Activated CD8-positive, alpha-beta T cell treated with anti-CD3 and anti-CD28 coated beads for 36 hours (primary cell): ENCODE measurements at places on chromosomes 11 and 22.

- no peak overlapping the region for H3K4me3 ChIP-seq
- no peak for DNase-seq
- H3K27me3 ChIP-seq, result no peaks in the 10 kb centered on the region
- no peaks in the 10 kb centered on the region for H3K36me3 ChIP-seq
Measured at GRCh38 chr11:2553886-2554285, 109.1 kb downstream of the KCNQ1 start.

GRCh38 chr11:97548280-97548679 is 1158.5 kb downstream of the JRKL start:
- H3K27ac ChIP-seq, result no peak overlapping the region
- H3K4me3 ChIP-seq, result no peak overlapping the region
- no peak for DNase-seq
- no peaks in the 10 kb centered on the region for H3K4me1 ChIP-seq
- H3K27me3 ChIP-seq, result no peaks in the 10 kb centered on the region

GRCh38 chr11:27373856-27374602 is 11.0 kb upstream of the CCDC34 start:
- no peaks in the 10 kb centered on the region for H3K36me3 ChIP-seq
- H3K4me3 ChIP-seq, result no peak overlapping the region
- H3K4me1 ChIP-seq, result no peaks in the 10 kb centered on the region
- no peak overlapping the region for H3K27ac ChIP-seq
- no peaks in the 10 kb centered on the region for H3K27me3 ChIP-seq
- no peak for DNase-seq

DNA sequence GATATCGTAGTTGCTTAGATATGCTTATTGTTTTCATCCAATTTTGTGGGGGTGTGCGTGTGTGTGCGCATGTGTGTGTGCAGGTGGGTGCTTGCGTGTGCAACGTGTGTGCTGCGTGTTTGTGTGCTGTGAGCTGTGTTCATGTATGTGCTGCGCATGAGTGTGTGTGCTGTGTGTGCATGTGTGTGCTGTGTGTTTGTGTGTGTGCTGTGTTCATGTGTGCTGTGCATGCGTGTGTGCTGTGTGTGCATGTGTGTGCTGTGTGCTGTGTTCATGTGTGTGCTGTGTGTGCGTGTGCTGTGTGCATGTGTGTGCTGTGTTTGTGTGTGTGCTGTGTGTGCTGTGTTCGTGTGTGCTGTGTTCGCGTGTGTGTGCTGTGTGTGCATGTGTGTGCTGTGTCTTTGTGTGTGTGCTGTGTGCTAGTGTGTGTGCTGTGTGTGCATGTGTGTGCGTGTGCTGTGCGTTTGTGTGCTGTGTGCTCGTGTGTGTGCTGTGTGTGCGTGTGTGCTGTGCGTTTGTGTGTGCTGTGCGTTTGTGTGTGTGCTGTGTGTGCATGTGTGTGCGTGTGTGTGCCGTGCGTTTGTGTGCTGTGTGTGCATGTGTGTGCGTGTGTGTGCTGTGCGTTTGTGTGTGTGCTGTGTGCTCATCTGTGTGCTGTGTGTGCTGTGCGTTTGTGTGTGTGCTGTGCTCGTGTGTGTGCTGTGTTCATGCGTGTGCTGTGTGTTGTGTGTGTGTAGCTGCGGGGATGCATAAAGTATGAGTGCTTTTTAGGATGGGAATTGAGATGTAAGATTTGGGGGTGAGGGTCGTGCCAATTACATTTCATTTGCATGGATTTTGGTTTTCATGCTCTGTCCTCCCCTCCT is 7.6 kb downstream of the IGF2 start:
- H3K4me3 ChIP-seq, result no peak overlapping the region
- no peak overlapping the region for H3K27ac ChIP-seq
- H3K4me1 ChIP-seq, result no peaks in the 10 kb centered on the region
- H3K27me3 ChIP-seq, result peaks cover 44% of the 10 kb centered on the region

DNA sequence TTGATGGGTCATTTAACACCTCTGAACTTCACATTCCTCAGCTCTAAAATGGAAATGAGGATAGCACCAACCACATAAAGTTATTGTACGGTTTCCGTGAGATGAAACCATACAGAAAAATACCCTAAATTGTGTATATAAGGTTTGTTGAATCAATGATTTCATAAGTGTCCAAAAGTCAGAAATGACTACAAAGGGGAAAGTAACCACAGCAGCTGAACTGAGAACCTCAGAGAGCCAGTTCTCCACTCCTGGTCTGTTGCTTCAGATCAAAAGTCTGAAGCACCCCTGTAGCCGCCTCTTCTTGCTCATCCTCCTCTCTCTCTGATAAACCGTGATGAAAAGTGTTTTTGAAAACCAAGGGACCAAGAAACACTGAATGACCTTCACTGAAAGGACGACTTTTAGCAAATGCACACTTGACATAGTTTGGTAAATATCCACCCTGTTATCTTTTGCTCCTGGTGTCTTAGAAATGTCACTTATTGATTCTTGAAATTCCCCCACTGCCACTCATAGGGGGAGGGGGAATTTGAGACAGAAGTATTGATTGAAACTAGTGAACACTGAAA is 194.5 kb downstream of the NAV2 start:
- no peak overlapping the region for H3K4me3 ChIP-seq
- no peaks in the 10 kb centered on the region for H3K4me1 ChIP-seq
- no peak overlapping the region for H3K27ac ChIP-seq

- H3K27me3 ChIP-seq, result no peaks in the 10 kb centered on the region
- no peak overlapping the region for H3K27ac ChIP-seq
- H3K4me3 ChIP-seq, result no peak overlapping the region
- no peaks in the 10 kb centered on the region for H3K36me3 ChIP-seq
- no peak for DNase-seq
Measured at GRCh38 chr11:45468267-45468856, 182.2 kb upstream of the SYT13 start.

GRCh38 chr11:88297421-88297820 is 40.1 kb downstream of the CTSC start:
- H3K36me3 ChIP-seq, result peaks cover 68% of the 10 kb centered on the region
- H3K27ac ChIP-seq, result no peak overlapping the region
- H3K27me3 ChIP-seq, result no peaks in the 10 kb centered on the region
- DNase-seq, result no peak
- peaks cover 23% of the 10 kb centered on the region for H3K4me1 ChIP-seq

DNA sequence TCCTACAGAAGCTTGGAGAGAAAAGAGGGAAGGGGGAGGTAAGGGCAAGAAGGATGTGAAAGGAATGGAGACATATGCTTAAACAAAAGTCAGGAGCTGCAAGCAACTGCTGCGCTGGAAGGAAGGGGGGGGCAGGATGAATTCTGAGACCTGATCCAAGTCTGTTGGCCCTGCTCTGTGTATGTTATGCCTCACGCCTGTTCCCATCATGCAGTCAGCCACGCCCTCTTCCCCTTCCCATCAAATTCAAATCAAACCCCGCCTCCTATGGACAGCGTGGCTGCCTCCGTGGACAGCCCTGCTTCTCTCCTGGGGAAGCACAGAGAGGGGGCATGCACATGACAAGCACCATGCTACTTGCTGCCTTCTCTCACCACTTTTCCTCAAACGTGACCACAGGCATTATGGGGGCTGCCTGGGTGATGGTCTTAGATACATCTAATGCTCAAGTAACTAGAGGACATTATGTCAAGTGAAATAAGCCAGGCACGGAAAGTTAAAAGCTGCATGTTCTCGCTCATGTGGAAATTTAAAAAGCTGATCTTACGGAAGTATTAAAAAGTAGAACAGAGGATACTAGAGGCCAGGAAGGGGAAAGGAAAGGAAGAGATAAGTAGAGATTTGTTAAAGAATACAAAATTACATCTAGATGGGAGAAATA is 45.8 kb upstream of the CYP2D6 start:
- peak overlapping the region; percentile 39 for H3K27ac ChIP-seq
- no peak overlapping the region for H3K4me3 ChIP-seq
- peaks cover 23% of the 10 kb centered on the region for H3K36me3 ChIP-seq
- peaks cover 60% of the 10 kb centered on the region for H3K4me1 ChIP-seq
- no peaks in the 10 kb centered on the region for H3K27me3 ChIP-seq

GRCh38 chr11:15558513-15559181 is 443.9 kb downstream of the INSC start:
- H3K4me3 ChIP-seq, result no peak overlapping the region
- H3K4me1 ChIP-seq, result no peaks in the 10 kb centered on the region
- H3K27me3 ChIP-seq, result peaks cover 4% of the 10 kb centered on the region
- H3K27ac ChIP-seq, result no peak overlapping the region
- no peak for DNase-seq
- H3K36me3 ChIP-seq, result no peaks in the 10 kb centered on the region

- peaks cover 92% of the 10 kb centered on the region for H3K4me1 ChIP-seq
- peak overlapping the region; percentile 67 for H3K4me3 ChIP-seq
- H3K36me3 ChIP-seq, result peaks cover 16% of the 10 kb centered on the region
- DNase-seq, result peak; percentile 75
Measured at GRCh38 chr11:128716661-128717210, 22.9 kb downstream of the FLI1 start.

- H3K27me3 ChIP-seq, result peaks cover 16% of the 10 kb centered on the region
- DNase-seq, result no peak
- no peaks in the 10 kb centered on the region for H3K4me1 ChIP-seq
- H3K27ac ChIP-seq, result no peak overlapping the region
- H3K4me3 ChIP-seq, result no peak overlapping the region
Measured at GRCh38 chr22:44524806-44525205, 26.8 kb upstream of the RTL6 start.

DNA sequence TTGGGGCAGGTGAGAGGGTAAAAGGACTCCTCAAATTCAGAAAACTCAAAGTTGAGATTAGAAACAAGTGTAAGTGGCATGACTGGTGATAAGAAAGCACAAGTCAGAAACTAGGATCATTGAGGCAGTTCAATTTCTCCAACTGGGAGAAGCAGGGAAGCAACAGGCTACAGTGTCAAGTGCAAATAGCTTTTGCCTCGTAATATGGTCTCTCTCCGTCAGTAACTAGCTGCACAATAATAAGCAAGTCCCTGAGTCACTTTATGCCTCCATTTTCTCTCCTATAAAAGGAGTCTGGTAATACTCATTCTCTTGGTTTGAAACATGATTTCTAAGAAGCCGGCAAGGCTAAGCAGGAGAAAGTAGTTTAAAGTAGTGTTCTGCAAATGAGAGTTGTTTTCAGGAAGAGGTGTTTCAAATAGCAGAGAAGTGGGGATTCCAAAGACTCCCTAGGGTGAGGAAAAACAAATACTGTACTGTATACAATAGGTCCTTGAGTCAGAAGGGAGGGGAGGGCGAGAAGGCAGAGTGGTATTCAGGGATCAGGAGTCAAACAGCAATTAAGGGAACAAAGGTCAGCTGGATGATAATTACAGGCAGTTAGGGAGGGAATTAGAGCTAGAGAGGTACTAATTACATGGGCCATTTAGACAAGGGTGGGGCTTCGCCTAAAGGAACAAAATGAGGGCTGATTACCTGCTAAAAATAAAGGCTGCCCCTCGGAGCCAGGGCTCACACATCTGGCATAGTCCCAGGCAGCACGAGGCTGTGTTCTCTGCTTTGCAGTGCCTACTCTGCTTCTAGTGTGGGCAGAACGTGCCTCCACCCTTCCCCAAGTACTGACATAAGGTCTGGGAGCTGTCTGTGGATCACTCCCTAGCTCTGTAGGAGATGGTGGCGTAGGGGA is 96.0 kb upstream of the BDNF start:
- no peak overlapping the region for H3K4me3 ChIP-seq
- DNase-seq, result no peak
- H3K27ac ChIP-seq, result no peak overlapping the region
- H3K36me3 ChIP-seq, result no peaks in the 10 kb centered on the region

DNA sequence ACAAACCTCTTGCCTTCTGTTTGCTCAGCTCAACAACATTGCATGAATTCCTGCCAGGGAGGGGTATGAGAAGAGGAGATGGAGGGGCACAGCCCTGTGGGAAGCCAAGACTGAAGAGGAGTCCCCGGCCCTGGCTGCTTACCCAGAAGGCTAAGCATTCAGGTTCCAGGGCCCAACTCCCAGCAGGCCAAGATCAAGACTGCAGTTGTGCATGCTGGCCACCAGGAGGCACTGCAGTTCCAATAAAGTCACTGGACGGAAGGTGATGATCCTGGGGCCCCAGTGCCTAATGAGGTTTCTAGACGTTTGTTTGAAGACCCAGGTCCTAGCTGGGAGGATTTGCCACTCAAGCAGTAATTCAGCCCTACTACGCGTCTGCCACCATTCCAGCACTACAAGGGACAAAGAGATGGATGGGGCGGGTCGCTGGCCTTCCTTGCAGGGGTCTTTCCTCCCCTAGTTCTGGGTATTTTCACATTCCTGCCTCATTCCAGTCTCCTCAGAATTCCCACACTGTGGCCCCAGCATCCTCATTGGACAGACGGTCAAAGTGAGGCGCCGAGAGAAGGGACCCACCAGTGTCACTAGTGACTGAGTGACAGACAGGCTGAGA is 23.6 kb downstream of the ALX4 start:
- H3K27ac ChIP-seq, result no peak overlapping the region
- peak; percentile 62 for DNase-seq
- peaks cover 5% of the 10 kb centered on the region for H3K27me3 ChIP-seq
- no peaks in the 10 kb centered on the region for H3K4me1 ChIP-seq
- H3K4me3 ChIP-seq, result no peak overlapping the region
- H3K36me3 ChIP-seq, result no peaks in the 10 kb centered on the region

DNA sequence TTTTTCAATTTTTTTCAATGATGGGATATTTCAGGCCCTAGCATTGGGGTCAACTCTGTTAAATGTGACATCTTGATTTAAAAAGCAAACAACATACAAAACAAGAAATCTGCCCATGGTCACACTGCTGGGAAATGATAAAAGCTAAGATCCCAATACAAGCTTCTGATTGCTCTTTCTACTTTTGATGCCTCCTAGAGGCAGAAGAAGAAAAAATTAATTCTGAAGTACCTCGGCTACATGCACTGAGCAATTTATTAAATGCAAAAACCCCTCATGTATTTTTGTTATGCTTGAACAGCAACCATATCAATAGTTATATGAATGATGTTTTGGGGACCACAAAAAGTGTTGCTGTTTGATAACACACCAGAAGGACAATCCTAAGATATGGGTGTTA is 342.1 kb upstream of the NARS2 start:
- no peaks in the 10 kb centered on the region for H3K36me3 ChIP-seq
- H3K4me3 ChIP-seq, result no peak overlapping the region
- no peak for DNase-seq
- H3K4me1 ChIP-seq, result no peaks in the 10 kb centered on the region

DNA sequence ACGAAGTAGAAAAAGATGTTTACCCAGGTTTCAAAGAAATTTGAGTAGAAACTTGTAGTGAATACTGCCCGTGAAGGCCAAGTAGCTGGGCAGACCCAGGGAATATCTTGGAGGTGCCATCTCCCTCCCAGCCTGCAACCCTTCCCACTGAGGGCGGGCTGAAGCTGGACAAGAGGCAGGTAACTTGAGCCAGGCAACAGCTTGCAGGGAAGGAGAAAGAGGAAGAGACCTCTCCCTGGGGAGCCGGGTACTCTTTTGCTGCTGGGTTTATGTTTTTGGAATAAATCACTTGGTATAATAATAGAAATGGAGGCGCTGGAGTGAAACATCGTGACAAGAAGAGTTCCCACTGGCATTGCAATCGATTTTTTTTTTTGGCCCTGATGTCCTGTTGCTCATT is 49.4 kb upstream of the JAM3 start:
- no peak overlapping the region for H3K27ac ChIP-seq
- H3K27me3 ChIP-seq, result peaks cover 4% of the 10 kb centered on the region
- H3K4me1 ChIP-seq, result peaks cover 3% of the 10 kb centered on the region
- DNase-seq, result no peak

- peaks cover 47% of the 10 kb centered on the region for H3K4me1 ChIP-seq
- H3K4me3 ChIP-seq, result peak overlapping the region; percentile 76
- H3K27me3 ChIP-seq, result no peaks in the 10 kb centered on the region
- peak overlapping the region; percentile 89 for H3K27ac ChIP-seq
Measured at GRCh38 chr11:62402226-62402959, 16.4 kb upstream of the SCGB1A1 start.
